ELR (cell line): ENCODE measurements at places on chromosomes 11 and 22.

DNA sequence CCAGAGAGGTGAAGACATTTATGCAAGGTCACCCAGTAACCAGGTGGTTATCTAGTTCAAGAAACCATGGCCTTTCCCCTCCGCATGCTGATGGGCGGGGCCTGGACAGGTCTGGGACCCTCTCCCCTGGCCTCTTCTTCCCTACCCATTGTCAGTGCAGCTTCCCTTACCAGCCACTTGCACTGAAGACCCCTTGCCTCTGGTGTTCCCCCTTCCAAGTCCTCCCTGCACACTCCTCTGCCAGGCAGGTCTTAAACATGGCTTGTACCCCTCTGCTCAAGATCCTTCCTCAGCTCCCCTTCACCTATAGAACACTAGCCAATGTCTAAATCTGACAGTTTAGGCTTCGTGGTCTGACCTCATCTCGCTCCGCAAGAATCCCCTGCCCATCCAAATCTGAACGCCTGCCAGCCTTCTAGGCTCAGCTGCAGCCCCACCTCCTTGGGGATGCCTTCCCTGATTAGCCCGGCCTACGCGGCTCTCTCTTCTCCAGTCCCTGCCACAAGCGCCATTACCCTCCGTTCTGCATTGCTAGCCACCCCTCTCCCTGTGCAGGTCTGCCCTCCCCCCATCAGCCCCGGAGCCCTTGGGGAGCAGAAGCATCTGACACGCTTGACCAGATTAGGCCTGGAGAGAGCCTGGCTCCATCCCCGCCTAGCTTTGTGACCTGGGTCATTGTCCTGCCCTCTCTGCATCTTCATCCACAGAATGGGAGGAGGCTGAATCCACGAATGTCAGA is 213.8 kb downstream of the DSCAML1 start:
- DNase-seq: no peak

DNA sequence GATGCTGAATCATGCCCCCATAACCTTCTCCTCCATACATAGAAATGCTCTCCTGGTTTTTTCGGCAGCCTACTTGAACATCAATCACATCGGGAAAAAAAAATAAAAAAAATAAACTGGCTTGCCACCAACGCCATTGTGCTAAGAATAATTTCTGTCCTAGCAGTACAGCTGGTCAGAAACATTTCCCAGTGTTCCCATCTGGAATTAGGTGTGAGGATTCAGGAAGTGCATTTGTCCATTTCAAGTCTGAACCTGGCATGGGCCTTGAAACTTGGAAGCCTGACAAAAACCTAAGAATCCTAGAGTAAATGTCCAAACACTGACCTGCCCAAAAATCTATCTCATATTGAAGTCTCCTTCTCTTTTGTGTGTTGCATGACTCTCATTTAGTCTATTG is 16.6 kb upstream of the NAV2 start:
- DNase-seq: no peak

GRCh38 chr11:123505546-123506299 is 75.7 kb downstream of the GRAMD1B start:
- no peak for DNase-seq

- DNase-seq: no peak
Measured at GRCh38 chr11:99841885-99842284, 821.1 kb downstream of the CNTN5 start.

- DNase-seq: no peak
Measured at GRCh38 chr11:123255909-123256308, 60.9 kb upstream of the CLMP start.

- DNase-seq: peak; percentile 74
Measured at GRCh38 chr11:125593114-125593820, 615 bp downstream of the STT3A start.

- no peak for DNase-seq
Measured at GRCh38 chr11:68355471-68355870, 43.1 kb downstream of the LRP5 start.

- peak; percentile 21 for DNase-seq
Measured at GRCh38 chr11:17073370-17074027, 4.0 kb downstream of the RPS13 start.

DNA sequence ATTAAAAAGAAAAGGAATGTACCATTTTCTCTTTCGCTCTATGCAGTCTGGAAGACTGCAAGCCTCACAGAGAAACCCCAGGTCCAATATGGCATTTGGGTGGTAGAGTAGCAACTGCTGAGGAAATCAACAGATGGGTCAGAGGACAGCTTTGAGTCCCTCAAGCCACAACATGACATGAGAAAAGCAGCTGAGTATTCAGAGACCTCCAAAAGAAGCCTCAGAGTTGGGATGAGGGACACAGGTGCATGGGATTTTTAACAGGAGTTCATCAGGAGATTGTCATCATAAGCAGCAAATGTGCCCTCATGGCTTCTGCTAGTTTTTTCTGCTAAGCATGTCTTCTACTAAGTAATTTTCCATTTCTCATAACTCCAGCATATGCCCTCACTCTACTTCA is 111.6 kb downstream of the BLID start:
- no peak for DNase-seq

GRCh38 chr11:128607819-128608218 is 20.5 kb upstream of the ETS1 start:
- DNase-seq: no peak

GRCh38 chr11:104093426-104094280 is 57.2 kb downstream of the DDI1 start:
- DNase-seq: no peak

GRCh38 chr11:81874635-81875034 is 859.0 kb downstream of the FAM181B start:
- no peak for DNase-seq

DNA sequence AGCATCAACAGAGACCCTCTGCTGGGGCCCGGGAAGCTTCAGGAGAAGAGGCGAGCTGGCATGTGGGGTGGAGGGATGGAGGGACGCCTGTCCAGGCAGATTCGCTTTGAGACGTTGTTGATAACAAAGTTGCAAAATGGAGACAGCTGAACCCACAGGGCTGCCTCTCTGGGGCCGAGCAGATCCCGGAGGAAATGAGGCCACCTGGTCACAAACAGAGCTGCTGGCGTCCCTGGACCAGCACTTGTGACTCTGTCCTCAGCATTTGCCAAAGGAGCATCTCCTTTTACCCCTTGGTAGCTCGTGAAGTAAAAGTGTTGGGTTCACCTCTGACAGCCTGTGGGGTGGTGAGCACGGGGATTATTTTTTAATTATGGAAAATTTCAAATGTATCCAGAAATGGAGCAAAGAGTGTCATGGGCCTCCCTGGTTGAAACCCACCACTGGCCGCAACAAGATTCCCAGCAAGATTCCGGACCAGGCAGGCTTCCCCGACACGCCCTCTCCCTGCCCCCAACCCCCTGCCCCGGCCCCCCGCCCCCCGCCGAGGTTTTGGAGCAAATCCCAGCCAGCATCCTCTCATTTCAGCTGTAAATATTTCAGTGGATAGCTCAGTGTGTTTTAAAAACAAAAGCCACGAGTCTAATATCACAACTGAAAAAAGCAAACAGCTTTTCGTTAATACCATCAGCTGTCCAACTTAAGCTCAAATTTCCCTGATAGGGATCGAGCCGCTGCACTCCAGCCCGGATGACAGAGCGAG is 20.3 kb downstream of the GRAMD4 start:
- DNase-seq: no peak

GRCh38 chr11:28673691-28674432 is 565.7 kb downstream of the METTL15 start:
- DNase-seq: peak; percentile 81

- no peak for DNase-seq
Measured at GRCh38 chr11:108494182-108494581, 4.0 kb downstream of the POGLUT3 start.
